ENCODE measurements at places on chromosomes 11 and 22.

- DNase-seq: no peak
Measured at GRCh38 chr11:79269611-79270307, 171.1 kb downstream of the TENM4 start.

GRCh38 chr11:79432138-79432537, 8.7 kb downstream of the TENM4 start:
- DNase-seq: no peak

DNA sequence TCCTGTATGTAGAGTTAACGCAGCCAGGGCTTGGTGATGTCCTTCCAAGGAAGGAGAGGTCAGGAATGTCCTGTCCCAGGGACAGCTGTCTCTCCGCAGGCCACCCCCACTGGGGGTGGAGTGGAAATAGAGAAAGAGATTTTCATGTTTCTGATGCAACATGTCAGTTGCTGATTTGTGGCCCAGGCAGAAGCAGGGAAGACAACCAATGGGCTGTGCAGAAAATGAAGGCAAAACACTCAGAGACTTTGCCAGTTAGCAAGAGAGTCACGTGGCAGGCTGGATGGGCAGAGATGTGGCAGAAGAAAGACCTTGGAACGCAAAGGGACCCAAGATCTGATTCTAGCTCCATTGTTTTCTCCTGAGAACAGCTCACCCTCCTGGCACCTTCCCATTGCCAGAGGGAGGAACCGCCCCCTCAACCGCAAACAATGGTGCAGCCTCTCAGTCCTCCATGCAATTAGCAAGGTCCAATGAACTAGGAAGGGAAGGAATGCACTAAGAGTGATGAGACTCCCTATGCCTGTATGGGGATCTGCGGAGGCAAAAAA, 71.0 kb downstream of the SYN3 start:
- no peak for DNase-seq

DNA sequence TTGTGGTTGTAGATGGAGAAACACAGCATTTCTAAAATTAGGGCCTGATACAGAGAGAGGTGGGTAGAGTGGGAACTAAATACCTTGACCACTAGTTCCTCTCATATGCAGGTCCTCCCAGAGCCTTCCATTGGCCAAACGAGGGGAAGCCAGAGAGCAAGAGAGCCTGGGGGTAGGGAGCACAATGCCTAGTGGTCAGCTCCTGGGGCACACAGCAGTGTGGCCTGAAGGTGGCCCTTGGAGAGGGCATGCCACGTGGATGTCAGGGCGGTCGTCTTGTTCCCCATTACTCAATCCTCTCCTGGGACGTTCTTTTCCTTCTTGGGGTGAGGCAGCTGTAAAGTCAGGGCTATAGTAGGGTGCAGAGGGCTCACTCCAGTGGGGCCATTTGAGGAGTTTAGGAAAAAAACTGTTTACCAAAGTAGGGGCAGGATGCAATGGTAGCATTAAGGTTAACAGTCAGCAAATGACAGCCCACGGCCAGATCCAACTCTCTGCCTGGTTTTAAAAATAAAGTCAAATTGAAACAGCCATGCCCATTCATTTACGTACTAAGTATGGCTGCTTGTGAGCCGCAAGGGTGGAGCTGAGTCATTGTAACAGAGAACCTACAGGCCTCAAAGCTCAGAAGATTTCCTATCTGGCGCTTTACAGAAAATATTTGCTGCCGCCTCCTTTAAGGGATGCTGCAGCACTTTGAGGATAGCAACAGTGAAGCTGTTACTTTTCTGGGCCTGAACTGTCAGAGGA, 7.6 kb downstream of the MYO18B start:
- DNase-seq: no peak

- no peak for DNase-seq
Measured at GRCh38 chr11:120068114-120068573, 69.8 kb downstream of the TRIM29 start.
